Heart right ventricle (tissue), 16 donors: ENCODE measurements at places on chromosomes 2 and 18.

- no peaks in the 10 kb centered on the region for H3K27me3 ChIP-seq
- H3K36me3 ChIP-seq, result no peaks in the 10 kb centered on the region
- peaks cover 87% of the 10 kb centered on the region for H3K4me1 ChIP-seq
- DNase-seq, result no peak
- no peak overlapping the region for H3K4me3 ChIP-seq
- H3K27ac ChIP-seq, result no peak overlapping the region
Observed at GRCh38 chr2:134203175-134203574, 50.7 kb upstream of the MGAT5 start.

DNA sequence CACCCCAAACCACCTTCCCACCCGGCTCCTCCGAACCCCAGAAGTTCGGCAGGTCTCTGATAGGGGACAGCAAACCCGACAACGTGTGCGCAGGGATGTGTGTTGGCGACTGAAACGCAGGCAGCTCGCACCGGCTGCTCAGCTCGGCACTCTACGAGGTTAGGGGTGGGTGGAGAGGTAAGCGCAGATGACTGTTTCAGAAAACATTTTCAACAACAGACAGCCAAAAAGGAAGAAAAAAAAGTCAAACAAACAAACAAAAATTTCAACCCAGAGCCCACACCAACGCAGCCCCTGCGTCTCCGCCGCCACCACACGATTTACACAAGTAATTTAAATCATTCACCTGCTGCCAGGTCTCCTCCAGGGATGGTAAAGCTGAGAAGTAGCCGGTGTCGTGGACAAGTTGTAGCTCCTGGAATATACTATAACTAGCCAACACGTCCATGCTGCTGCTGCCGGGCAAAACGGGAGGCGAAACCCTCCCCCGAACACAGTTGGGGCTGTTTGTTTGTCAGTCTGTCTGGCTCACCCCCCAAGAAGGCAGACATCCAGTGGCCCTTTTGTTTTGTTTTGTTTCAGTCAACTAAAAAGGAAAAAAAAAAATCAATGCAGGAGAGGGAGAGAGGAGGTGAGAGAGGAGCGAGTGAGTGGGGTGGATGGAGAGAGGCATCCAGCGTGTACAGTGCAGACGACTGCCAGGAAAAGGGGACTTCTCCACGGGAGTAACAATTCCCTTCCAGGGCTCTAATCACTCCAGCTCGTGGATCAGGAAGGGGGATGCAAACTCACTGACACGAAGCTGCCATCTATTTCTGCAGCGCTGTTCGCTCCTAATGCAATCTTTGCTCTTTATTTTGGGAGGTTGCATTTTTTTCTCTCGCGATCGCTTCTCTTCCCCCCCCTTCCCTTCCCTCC is at the start of gene KLF7:
Gene KLF7, minus strand, starts transcription at position 828 of the 918 bp plus-strand sequence. Its CDS starts 380 bp downstream, at position 448.
- H3K36me3 ChIP-seq, result no peaks in the 10 kb centered on the region
- H3K27me3 ChIP-seq, result no peaks in the 10 kb centered on the region
- H3K27ac ChIP-seq, result peak within 1 kb of the TSS; percentile 96
- H3K4me1 ChIP-seq, result peaks cover 32% of the 10 kb centered on the region

- H3K4me1 ChIP-seq, result peaks cover 6% of the 10 kb centered on the region
- no peak overlapping the region for H3K27ac ChIP-seq
- no peak overlapping the region for H3K4me3 ChIP-seq
- H3K27me3 ChIP-seq, result no peaks in the 10 kb centered on the region
- no peak for DNase-seq
Observed at GRCh38 chr2:164593541-164593940, 27.7 kb downstream of the GRB14 start.

DNA sequence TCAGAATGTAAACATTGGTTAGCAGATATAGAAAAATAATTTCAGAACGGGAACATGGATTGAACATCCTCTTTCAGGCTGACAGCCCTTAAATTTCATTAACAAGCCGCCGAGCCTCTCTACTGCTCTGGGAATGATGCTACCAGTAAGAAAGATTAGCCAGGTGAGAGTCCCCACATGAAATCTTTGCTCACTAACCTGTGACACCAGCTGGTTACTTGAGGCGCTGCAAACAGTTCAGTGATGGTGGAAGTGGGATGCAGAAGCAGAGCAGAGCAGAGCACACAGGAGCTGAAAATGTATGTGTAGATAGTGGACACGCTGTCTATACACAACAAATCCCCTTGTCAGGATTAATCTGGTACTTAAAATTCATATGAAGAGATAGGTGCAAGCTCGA is 721.1 kb downstream of the DPP10 start:
- H3K27me3 ChIP-seq, result peaks cover 67% of the 10 kb centered on the region
- H3K4me1 ChIP-seq, result no peaks in the 10 kb centered on the region
- no peak for DNase-seq
- H3K27ac ChIP-seq, result no peak overlapping the region

GRCh38 chr2:11699686-11700670 is 30.0 kb upstream of the NTSR2 start:
- H3K4me3 ChIP-seq, result no peak overlapping the region
- no peak overlapping the region for H3K27ac ChIP-seq
- no peaks in the 10 kb centered on the region for H3K36me3 ChIP-seq
- H3K27me3 ChIP-seq, result no peaks in the 10 kb centered on the region
- peaks cover 26% of the 10 kb centered on the region for H3K4me1 ChIP-seq
- no peak for DNase-seq

- DNase-seq, result no peak
- H3K27ac ChIP-seq, result no peak overlapping the region
- no peaks in the 10 kb centered on the region for H3K4me1 ChIP-seq
- no peak overlapping the region for H3K4me3 ChIP-seq
- H3K36me3 ChIP-seq, result peaks cover 96% of the 10 kb centered on the region
Observed at GRCh38 chr18:24446453-24446852, 14.0 kb upstream of the HRH4 start.
